ENCODE measurements at places on chromosomes 1 and 21. TPM values are rescaled to one million over a fixed set of nuclear protein-coding genes. Genes with fewer than 3 reads are reported as not detected.

The TCHH gene
- not detected for total RNA-seq

The TCHHL1 gene
- not detected for total RNA-seq

The RGS7 gene
- 0.81 TPM for total RNA-seq

The REN gene
- total RNA-seq: not detected

The SH2D1B gene
- total RNA-seq: not detected

The CCDC185 gene
- total RNA-seq: not detected
